ENCODE measurements at places on chromosomes 4 and X.

- no peak for DNase-seq
Measured at GRCh38 chrX:86121916-86122315, 26.3 kb upstream of the DACH2 start.

GRCh38 chrX:153776120-153776599, 4.7 kb upstream of the SRPK3 start:
- no peak for DNase-seq

GRCh38 chr4:182143822-182144625, 99.2 kb upstream of the TENM3 start:
- no peak for DNase-seq

DNA sequence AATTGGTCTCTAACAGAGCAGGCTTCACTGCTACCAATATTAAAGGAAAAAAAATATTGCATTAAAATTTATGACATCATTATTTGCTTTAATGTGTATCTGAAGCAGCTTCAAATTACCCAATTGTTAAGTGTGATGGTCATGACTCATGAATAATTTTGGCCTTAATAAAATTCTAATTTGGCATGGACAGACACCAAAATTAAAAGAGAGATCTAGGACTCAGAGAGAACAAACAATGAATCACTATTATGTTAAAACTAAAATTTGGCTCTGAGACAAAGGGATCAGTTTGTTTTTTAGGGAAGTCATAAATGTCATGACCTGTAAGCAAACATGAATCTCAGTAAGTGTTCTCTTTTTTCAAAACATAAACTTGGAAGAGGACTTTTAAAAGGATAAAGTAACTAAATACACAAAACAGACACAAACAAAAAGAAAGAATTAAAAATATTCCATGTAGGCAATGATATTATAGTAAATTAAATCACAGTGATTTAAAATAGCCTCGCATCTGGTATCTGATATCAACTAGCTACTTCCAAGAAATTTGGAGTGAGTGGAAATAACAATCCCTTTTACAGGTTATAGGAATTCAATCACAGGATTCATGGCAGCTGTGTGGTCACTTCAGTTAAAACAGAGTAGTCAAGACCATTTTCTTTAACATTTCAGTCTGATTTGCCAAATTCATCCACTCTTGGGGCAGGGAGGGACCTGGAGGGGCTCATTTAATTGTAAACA, 11.6 kb downstream of the VEGFC start:
- no peak for DNase-seq

GRCh38 chrX:101685923-101686322, 26.3 kb upstream of the ARMCX2 start:
- DNase-seq: no peak

GRCh38 chrX:2840961-2841360, 12.2 kb downstream of the GYG2 start:
- DNase-seq: no peak

DNA sequence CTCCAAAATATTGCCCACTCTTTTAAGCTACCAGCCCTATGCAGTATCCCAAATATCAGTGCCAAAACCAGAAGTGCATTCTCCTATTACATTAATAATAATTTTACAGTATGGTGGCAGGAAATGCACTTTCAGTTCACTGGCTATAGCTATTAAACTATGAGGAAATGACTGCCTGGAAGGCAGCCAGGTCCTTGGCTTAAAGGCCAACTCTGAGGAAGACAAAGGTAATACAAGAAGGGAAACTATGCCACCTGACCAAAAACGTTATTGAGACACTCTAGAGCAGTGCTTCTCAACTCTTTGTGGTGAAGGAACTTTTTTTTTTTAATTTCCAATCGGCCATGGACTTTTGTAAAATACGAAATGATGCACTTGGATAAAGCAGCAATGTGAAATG, 133.6 kb upstream of the VAMP7 start:
- DNase-seq: no peak

- DNase-seq: no peak
Measured at GRCh38 chr4:96352051-96352517, 512.2 kb downstream of the PDHA2 start.

DNA sequence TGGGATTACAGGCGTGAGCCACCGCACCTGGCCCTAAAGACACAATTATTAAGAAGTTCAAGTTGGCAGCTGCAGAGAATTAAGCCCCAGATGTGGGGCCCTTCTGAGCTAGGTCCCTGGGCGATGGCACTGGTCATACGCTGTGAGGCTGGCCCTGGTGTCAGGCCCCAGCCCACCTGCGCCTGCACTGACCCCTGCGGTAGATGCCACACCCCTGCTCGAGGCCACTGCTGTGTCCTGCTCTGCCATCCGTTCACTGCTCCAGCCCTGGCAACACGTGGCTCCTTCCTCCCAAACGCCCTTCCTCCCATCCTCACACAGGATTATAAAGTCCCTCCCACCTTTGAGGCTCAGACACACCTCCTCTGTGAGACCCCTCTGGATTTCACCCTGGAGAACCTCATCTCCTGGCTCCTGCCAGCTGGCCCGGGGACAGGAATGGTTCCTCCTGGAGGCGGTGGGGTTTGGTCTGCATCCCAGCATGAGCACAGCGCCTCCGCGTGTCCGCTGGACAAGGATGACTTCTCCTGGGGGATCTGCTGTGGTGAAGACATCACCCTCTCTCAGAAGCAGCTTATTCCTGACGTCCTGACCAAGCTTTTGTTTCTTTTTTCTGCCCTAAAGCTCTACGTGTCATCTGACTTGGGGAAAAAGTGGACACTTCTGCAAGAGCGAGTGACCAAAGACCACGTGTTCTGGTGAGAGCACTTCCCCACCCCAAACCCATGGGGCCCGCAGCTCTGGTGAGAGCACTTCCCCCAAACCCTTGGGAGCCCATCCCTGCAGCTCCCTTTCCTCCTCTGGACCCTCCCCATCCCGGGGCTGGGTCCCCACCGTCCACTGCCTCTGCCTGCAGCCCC, 219.0 kb upstream of the PSAPL1 start:
- no peak for DNase-seq

GRCh38 chrX:39162322-39162735, 361.1 kb downstream of the MID1IP1 start:
- DNase-seq: peak; percentile 36
